ENCODE measurements at places on chromosomes 7 and 10.
A peak's percentile ranks its signal among the peaks of the same experiment; 100 is the strongest.

- DNase-seq = no peak
These were observed 21.4 kb upstream of the LEP start for GRCh38 chr7:128219636-128220035.

GRCh38 chr10:22539579-22540298 lies 174.6 kb downstream of the PIP4K2A start:
- DNase-seq = no peak

DNA sequence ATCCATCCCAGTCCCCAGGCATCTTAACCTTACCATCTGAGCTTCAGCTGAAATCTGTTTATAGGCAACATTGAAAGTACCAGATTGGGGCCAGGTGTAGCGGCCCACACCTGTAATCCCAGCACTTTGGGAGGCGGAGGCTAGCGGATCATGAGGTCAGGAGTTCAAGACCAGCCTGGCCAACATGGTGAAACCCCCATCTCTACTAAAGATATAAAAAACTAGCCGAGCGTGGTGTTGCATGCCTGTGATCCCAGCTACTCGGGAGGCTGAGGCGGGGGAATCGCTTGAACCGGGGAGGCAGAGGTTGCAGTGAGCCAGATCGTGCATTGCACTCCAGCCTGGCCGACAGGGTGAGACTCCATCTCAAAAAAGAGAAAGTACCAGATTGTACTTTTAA lies 39.0 kb downstream of the CRCP start:
- no peak for DNase-seq

DNA sequence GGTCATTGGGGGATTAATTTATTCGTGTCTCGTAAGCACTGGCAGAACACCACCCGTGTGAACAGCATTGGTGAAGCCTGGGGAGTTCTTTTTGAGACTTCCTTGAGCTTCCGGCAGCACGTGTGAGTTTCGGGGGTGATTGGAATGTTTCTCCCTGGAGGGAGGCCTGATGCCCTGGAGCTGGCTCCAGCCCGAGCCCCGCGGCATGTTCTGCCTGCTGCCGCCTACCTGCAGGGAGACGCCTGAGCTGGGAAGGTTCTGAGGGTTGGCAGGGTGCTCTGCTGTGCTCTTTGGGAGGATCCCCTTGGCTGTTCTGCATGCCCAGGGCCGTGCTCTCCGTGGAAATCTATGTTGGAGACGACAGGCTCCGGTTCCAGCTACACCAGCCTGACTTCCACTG lies 159.3 kb downstream of the MGMT start:
- DNase-seq = no peak

- DNase-seq = no peak
These were observed 55.3 kb upstream of the C7orf33 start for GRCh38 chr7:148535217-148535616.

GRCh38 chr7:25949736-25950487 lies 202.1 kb upstream of the NFE2L3 start:
- no peak for DNase-seq

- DNase-seq = no peak
These were observed 1140.7 kb upstream of the LRRN3 start for GRCh38 chr7:109950256-109950655.

DNA sequence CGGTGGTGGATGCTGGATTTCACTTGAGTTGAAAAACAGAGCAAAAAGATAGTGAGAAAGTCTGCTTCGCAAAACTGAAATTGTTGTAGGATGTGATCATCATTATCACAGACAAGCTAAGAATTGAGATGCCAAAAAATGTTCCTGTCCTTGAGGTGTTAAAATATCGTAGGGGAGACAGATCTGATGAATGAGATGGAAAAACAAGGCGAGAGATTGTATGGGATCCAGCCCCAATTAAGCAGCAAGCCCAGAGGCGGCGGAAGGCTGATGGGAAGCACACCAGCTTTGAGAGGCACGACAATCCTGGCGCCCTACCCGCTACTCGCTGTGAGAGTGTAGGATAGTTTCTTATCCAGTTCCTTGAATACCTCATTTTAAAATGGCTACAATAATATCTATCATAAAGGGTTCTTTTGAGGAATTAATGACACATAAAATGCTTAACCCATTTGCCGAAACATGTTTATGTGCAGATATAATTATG lies 131.1 kb upstream of the PTN start:
- no peak for DNase-seq

DNA sequence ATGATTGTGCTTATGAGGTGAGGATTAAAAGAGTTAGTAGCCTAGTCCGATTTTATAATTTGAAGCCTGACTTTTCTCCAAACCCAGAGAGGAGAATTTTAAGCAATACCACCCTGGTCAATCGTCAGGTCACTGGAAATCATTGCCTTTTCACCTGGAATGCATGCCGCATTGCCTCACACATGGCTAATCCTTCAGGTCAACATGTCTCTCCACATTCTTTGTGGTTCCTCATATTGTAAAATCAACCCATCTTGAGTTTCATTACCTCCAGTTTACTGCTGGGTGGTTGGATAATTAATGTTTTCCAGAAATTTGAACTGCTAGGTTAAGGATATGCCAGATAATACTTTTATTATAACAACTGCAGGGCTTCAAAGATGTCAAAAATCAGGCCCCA lies 55.6 kb upstream of the SEMA3E start:
- DNase-seq = no peak

- DNase-seq = no peak
These were observed 75.1 kb upstream of the GNA12 start for GRCh38 chr7:2919256-2919655.

GRCh38 chr7:143407287-143408251 lies 1.1 kb downstream of the EPHA1 start:
- DNase-seq = no peak

- DNase-seq = no peak
These were observed 12.7 kb downstream of the EPHB6 start for GRCh38 chr7:142867398-142868187.

- DNase-seq = no peak
These were observed 42.2 kb downstream of the MAD1L1 start for GRCh38 chr7:2190531-2190930.

- no peak for DNase-seq
These were observed 130.5 kb downstream of the KLF6 start for GRCh38 chr10:3654496-3654895.

DNA sequence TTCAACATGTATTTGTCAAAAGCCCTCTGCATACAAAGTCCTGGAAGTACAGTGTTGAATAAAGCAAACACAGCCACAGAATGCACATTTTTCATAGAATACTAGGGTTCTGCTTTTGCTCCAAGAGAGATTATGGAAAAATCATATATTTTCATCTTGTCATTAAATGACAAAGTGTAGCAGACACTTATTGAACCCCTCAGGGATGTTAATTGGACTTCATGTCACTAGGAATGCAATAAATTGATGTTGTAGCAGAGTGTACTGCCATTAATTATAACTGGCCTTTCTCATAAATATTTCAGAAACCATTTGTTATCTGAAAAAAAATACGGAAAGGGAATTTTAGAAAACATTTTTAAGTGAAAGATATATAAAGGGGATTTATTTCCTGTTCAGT lies 64.5 kb upstream of the TAC1 start:
- DNase-seq = no peak

DNA sequence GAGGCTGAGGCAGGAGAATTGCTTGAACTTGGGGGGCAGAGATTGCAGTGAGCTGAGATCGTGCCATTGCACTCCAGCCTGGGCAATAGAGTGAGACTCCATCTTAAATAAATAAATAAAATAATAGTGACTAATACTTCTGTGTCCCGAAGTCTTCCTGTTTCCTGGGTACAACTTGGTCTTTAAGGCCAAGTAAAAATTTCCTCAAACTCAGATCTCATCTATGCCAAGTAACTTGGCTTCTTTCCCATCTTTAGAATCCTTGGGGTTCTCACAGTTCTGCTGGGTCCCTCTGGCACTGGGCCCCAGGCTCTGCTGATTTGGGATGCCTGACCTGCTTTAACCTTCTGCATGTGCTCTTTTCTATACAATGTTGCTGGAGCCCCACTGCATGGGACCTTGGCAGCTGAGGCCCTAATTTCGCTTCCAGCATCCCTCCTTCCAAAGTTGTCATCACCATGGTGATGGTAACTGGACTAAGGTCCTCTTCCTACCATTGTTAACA lies 22.7 kb upstream of the AKR1B10 start:
- no peak for DNase-seq

GRCh38 chr10:118950190-118950680 lies 79.3 kb upstream of the NANOS1 start:
- no peak for DNase-seq

- no peak for DNase-seq
These were observed 5.6 kb downstream of the AVL9 start for GRCh38 chr7:32500922-32501341.

DNA sequence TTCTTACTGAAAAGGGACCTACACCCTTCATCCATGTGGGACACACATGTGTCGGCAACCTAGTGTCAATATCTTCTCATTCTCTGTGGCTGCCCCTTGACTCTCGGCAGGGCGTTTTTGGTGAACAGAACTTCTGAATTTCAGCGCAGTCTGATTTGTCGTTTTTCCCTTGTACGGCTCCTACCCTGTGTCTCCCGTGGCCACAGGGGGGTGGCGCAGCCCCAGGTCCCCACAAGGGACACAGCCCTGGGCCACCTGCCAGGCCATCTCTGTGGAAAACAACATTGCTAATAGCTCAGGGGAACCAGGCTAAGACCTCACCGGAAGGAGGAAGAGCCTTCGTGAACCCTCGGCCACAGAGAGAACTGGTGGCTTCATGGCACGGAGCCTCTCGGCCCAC lies 53.1 kb upstream of the NKX6-2 start:
- DNase-seq = no peak

DNA sequence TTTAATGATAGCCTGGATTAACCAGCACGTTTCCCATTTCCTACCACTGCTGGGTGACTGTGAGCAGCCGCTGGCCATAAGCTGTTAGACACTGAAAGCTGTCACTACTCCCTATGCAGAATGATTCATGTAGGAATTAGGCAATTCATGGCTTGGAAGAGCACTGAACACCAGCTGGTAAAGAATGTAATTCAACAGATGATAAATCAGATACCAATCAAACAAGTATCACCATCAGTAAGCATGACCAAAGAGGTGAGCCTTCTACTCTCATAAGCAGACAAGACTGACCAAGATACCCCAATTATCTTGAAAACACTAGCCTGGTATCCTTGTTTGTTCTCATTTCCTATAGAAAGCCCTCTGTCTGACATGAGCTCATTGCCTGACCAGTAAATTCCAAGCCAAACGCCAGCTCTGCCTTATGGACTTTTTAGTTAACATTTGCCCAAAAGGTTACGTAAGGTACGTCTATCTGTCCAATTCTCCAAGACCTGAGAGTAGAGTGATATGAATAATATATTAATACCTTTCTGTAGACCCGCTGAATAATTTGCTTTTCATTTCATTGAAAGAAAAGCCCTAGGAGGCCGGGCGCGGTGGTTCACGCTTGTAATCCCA lies 127.7 kb downstream of the ELMO1 start:
- DNase-seq = no peak

DNA sequence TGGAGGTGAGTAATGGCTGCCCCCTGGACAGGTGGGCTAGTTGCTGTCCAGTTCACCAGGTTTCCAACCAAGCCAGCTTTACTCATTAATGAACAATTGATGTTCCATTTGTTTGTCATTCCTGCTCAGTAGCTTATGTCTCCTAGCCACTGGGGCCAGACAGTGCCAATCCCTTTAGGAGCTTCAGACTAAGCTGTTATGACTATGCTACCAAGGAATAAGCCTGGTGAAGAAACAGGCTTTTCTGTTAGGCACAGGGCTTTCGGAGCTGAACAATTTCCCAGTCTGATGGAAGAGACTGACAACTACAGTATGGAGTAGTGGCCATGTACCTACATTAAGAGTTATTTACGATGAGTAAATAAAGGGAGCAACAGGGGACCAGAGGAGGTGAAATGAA lies 2.1 kb upstream of the FMC1 start:
- DNase-seq = no peak

- no peak for DNase-seq
These were observed 145.5 kb upstream of the AGR3 start for GRCh38 chr7:17027143-17027788.

DNA sequence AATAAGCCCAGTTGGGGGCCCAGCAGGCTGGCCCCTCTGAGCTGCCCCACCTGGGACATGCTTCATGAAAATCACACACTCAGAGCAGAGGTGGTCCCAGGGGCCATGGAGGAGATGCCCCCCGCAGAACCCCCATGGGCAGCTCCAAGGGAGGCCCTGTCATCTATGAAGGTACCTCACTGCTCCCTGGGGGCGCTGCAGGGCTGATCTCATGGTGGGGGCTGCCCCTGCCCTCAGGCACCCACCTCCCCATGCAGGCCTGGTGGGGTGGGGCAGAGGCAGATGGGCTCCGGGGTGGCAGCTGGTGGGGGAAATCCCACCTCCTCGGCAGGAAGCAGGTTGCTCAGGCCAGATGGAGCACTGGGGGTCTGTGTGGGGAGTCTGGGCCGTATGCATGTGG lies 60.5 kb downstream of the YKT6 start:
- no peak for DNase-seq

GRCh38 chr10:30007406-30007805 lies 52.0 kb downstream of the JCAD start:
- DNase-seq = no peak

DNA sequence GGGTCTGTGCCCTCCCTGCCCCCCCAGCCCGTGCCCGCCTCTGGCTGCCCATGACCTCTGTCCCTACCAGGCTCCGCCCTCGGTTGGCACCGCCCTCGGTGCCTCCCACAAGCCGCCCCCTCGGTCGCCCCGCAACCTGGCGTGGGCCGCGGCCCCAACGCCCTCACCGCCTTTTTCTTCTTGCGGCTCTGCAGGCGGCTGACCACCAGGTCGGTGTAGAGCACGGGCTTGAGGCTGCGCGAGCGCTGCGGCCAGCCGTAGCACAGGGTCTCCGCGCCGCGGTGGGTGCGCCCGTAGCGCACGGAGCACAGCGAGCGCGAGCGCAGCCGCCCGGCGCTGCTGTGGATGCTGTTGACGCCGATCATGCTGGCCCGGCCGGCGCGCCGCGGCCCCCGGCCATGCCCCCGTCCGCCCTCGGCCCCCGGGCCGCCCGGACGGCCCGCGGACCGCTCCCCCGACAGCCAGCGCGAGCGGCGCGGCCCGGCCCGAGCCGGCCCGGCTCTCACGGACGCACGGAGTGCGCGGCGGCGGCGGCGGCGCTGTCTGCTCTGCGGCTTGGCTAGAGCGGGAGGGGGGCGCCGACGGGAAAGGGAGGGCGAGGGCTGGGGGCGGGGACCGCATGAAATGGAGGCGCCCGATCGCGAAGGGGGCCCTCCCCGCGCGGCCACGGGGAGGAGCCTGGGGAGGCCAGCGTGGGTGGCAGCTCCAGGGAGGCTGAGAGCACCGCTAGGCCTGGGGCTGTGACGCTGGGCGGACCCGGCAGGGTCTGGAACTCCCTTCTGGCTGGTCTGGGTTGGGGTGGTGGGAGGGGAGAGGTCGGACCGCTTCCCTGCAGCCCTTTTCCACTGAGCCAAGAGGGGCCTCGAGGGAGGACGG lies 9.6 kb downstream of the PSD start:
- DNase-seq = peak; percentile 59
